AG04450 (cell line): ENCODE measurements at places on chromosomes 1 and 21.

GRCh38 chr1:216113181-216113580 lies 310.1 kb downstream of the USH2A start:
- DNase-seq, result no peak

DNA sequence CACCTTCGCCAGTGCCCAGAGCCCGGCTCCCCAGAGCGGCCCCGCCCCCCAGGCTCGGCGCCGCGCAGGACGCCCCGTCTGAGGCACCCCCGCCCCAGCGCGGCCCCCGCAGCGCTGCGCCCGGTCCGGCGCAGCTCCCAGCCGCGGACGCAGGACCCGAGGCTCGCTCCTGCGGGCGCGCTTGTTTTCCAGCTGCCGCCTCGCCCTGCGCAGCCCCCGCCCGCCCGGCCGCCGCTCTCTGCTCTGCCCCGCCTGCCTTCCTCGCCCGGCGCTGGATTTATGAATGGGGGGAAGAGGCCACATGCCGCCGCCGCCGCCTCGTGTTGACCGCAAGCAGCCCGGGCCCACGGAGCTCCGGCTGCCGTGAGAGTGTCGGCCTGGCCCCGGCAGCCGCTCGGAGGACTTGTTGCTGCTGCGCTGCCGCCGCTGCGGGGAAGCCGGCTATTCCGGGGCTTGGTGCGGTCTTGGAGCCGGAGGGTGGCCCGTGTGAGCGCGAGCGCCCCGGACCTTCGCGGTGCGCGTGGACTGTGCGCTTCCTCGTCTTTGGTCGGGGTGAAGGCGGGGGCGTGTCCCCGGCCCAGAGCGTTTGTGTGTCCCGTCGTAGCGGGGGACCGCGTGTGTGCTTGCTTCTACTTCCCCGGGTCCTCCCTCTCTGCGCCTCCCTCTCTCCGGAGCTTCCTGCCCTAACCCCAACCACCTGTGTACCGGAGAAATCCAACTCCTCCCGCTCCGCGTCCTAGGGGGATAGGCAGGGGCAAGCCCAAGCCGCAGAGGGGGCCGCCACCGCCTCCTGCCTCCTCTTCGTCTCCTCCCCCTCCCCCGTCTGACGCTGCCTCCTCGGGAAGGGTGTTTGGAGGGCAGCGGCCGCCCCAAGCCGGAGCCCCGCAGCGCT lies 736 bp downstream of the KCNC4 start:
- no peak for DNase-seq

DNA sequence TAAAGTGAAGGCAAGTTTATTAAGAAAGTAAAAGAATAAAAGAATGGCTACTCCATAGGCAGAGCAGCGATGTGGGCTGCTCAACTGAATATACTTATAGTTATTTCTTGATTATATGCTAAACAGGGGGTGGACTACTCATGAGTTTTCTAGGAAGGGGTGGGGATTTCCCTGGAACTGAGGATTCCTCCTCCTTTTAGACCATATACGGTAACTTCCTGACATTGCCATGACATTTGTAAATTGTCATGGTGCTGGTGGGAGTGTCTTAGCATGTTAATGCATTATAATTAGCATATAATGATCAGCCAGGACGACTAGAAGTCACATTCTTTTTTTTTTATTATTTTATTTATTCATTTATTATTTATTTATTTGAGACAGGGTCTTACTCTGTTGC lies 46.4 kb upstream of the BARHL2 start:
- no peak for DNase-seq

- DNase-seq, result no peak
Measured at GRCh38 chr1:89809556-89809955, 11.3 kb upstream of the LRRC8D start.

DNA sequence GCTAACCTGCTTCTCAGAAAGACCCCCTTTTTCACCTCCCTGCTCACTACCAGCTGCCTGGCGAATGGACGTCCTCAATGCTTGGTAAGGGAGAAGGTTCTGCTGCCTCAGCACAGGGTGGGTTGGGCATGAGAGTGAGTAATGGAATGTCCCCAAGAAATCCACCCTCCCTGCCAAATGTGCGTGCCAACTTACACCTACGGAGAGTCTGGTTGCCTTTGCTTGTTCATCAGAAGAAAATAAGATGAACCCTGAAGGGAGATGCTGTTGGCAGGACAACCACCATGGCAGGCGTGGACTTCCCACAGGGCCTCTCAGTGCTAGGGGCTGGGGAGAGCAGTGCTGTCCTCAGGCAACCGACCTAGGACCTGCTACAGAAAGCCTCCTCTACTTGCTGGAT lies 106.0 kb downstream of the XCL2 start:
- no peak for DNase-seq

DNA sequence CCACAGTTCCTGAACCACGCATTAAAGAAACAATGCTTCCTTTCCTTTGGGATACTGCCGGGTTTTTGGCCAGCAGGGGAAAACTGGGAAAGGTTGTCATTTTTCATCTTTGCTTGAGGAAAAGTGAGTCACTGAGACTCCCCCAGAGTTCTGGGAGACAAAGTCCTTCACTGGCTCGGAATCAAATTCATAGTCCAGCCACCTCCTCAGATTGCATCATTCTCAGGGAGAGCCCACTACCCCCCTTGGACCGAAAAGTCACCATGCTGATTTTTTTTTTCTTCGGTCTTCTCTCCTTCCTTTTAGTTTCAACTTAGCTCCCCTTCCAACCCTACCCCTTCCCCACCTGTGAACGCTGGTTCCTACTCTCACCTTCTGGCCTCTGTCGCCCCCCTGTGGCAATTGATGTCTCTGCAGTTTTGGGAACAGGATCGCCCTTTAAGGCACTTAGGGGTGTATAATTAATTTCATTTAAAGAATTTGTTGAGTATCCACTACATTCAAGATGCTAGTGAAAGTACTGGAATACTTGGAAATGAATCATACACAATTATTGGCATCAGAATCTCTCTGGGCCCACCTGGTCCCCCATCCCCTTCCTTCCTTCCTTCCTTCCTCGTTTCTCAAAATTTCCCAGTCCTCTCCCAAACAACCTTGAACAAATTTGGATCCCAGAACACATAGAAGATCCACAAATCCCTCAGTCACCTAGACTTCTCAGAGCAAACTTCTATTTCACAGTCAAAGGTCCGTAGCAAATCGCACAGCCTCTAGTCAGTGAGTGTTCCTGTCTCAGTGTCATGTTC lies 6.9 kb downstream of the ACKR1 start:
- DNase-seq, result no peak

DNA sequence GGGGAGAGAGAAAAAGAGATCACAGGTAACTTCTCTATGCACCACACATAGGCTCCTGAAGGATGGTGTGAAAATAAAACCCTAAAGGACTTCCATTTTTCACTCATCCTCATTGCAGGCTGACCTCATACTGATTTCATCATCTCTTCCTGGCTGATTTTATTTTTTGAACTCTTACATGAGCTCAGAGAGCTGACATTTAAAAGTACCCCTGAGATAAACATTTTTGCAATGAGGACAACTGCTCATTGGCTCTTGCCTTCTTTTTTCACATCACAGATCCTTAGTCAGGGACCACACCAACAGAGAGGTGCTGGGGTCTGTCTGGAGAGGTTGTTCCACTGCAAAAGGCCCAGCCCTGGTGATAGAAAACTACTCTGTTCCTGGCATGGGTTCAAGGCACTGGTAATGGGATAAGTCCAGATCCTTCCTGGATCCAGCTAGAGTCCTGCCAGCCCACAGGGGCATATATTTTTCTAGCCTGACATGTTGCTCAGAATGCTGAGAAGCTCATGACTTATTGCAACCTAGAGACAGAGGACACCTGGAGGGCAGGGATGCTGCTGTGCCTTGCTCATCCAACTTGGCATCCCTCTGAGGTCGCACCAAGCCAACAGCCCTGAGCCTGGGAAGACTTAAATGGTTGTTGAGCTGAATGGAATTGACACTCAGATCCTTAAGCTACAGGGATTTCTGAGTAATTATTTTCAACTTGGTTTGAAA lies 360.0 kb downstream of the HHAT start:
- DNase-seq, result no peak

DNA sequence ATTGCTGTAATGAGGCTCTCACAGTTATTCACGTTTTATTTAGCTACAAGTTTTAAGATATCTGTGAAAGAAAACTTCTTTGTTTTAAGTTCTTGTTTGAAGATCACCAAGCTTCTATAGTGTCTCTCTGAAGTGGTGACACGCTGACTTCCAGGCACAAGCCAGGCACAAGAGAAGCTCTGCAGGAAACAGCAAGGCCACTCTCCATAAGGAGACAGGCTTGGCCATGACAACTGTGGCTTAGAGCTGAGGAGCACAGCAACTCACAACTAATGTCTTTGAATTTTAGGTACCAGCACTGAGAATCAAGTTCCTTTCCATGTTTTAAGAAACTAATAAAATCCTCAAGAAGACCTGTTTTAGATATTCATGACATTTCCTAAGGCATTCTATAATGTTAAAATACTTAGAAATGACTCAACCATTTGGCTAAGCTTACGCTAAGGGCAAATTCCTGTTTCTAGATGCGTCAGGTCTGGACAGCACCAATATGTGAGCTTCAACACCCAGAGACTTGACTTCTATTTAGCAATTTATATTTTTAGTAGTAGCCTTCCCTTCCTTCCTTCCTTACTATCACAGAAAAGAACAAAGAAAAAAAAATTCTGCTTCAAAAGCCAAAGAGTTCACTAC lies 40.2 kb downstream of the APP start:
- DNase-seq, result no peak

DNA sequence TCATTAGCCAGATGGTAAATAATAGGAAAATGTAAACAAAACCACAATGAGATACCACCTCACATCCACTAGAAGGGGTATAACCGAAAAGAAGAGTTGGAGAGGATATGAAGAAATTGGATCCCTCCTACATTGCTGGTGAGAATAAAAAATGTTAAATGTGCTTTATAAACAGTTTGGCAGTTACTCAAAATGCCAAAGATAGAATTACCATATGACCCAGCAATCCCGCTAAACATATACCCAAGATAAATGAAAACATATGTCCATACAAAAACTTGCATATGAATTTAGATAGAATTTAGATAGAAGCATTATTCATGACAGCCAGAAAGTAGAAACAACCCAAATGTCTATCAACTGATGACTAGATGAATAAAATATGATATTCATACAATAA lies 4.4 kb upstream of the FMO2 start:
- no peak for DNase-seq

GRCh38 chr1:2638466-2639115 lies 5.8 kb upstream of the MMEL1 start:
- DNase-seq, result no peak

GRCh38 chr1:212430416-212430815 lies 2.3 kb upstream of the NENF start:
- DNase-seq, result peak; percentile 61

DNA sequence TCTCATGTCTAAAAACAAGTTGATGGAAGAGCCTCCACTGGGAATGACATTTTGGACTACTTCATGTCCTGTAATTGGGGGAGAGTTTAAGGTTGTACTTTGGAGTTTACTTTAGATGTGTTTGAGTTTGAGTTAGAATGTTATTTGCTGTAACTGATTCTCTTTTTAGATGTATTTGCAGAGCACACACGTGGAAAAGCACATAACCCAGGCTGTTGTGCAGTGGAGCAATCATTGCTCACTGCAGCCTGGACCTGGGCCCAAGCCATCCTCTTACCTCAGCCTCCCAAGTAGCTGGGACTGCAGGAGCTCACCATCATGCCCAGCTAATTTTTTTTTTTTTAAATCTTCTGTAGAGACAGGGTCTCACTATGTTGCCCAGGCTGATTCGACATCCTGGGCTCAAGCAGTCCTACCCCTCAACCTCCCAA lies 36.7 kb upstream of the SH3D21 start:
- no peak for DNase-seq

GRCh38 chr1:243394066-243394465 lies 138.2 kb downstream of the SDCCAG8 start:
- DNase-seq, result no peak

DNA sequence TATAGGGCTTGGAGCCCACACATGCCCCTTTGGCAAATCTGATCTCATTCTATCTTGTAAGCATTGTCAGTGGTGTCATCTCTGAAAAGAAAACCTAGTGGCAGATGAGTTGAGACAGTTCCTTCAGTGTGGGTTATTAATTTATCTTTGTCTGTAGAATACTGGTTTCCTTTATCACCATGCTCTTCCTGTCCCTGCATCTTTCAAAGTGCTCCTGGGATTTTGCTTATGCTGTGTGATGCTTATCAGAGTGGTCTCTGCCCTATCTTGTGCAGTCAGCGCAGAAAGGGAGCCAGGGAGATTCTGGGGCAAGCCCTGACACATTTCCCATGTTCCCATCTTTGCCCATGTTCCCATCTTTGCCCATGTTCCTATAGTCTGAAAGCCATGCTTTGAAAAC lies 402.9 kb downstream of the RWDD3 start:
- no peak for DNase-seq

- no peak for DNase-seq
Measured at GRCh38 chr1:226424221-226425003, 16.5 kb upstream of the PARP1 start.

DNA sequence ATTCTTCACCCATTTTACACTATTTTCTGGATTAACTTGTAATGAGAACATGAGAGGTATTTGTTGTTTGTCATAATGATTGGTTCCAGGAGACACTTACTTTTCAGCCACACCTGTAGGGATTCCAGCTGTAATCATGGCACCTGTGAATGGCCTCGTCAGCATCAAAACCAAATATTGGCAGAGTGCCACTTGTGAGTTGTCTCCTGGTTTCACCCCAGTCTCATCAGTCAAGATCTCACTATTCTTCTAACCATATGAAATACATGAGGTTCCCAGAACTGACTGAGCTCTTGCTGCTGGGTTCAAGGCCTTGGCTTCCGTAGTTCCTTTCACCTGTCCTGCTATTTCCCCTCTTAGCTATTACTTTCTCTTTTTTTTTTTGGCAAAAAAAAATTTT lies 246.6 kb upstream of the ADGRL2 start:
- no peak for DNase-seq

DNA sequence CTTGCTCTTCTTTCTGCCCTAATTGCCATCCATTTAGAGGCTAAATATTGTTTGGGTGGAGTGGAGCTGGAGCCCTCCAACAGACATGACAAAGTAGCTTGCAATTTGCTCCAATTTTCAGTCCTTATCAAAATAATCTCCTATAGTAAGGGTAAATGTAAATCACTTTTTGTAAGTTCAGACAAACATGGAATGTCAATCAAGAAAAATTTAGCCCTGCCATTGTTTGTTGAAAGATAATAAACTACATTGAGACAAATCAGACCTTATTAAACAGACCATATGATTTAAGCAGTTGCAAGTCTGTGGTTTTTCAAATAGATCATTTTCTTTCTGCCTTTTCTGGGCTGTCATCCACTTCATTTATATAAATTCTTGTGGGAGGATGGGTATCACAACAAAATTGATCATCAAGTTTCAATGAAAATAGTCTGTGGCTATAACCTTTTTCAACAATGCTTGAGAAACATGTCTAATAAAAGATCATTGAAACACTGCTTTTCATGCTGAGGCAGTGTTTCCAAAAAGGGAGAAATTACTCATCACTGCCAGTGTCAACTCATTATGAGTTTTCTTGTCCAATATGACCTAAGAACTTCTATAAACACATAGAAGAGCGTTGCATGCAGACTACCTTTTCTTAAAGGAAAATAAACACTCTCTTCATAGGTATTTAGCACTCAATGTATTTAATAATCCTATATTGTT lies 1152.0 kb upstream of the B3GALT2 start:
- no peak for DNase-seq
